ENCODE measurements at places on chromosomes 3 and 15.

DNA sequence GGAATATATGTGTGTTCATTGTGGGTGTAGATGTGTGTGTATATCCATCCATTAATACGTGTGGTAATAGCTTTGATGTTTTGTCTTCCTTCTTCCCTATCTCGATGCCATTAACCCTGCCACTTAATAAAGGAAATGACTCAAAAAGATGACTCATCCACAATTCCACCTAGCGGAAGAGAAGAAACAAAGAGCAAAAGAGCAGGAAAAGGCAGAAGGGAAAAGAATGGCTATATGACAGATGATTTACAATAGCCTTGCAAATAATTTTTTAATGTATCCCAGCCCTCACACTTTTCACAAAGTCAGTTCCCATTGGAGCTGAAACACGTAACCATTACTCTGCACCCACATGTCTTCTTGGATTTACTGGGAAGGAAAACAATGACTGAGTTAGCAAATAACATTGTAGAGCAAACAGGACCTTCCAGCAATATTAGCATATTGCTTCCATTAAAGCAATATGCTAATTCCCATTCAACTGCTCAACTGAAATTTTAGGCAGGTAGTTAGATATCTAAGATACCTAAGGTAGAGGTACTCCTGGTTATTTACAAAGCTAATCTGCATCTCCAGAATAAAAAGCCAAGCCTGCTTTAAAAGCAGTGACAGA, 197.2 kb downstream of the KCNAB1 start:
- no peak for DNase-seq

GRCh38 chr3:179046497-179047353, 24.9 kb downstream of the ZMAT3 start:
- DNase-seq: no peak

GRCh38 chr15:74370471-74370870, 3.0 kb upstream of the CYP11A1 start:
- DNase-seq: no peak

GRCh38 chr3:129278966-129279906, 566 bp downstream of the HMCES start:
- peak; percentile 38 for DNase-seq

DNA sequence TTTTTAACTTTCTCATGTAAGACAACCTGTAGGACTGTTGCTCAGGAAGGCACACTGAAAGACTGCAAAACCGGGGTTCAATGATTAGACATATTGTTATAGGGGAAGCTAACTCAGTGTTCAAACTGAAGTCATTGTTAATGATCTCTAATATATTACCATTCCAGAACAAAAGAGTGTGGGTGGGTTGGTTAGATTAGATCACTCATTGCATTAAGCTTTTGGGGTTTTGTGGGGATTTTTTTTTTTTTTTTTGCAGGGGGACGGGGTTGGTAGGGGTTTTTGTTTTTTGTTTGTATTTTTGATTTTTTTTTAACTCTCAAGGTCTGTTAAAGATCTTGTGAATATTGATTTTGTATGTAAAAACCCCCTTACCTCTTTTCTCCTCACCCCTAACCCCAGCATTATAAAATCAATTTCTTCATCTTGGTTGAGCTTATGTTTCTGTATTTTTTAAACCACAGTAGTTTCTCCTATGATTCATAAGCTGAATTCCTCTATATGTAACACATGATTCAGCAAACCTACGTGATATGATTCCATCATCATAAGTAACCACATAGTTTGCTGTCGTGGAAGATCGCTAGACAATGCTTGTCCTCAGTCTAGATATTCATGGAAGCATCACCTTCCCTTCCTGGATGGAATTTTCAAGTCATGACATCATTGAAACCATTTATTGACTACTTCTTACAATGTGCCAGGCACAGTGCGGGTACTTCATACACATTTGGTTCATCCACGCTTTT, 544.1 kb upstream of the MDFIC2 start:
- DNase-seq: no peak

- no peak for DNase-seq
These were observed 101.4 kb upstream of the TRPM1 start for GRCh38 chr15:31202953-31203352.

- no peak for DNase-seq
These were observed 47.5 kb upstream of the FAM98B start for GRCh38 chr15:38406436-38406835.

DNA sequence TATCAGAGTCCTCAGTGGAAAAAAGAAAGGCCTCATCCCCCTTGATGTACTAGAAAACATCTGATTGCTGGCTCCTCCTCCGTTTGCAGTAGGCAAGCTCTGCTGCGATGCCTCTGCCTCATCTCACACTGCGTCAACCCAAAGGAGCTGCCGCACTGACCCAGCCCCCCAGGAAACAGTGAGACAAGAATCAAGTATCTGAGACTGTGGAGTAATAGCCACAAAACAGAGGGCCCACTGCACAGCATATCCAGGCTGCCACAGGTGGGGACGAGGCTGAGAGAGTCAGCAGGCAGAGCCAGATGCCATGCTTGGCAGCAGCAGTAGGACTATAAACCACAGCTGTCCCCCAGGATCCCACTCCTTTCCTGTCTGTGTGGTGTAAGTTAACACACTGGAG, 165.9 kb downstream of the STAC start:
- DNase-seq: peak; percentile 56

GRCh38 chr15:48395521-48396011, 64.3 kb downstream of the DUT start:
- peak; percentile 30 for DNase-seq

GRCh38 chr15:64586984-64587383, 126.6 kb downstream of the ZNF609 start:
- DNase-seq: no peak

DNA sequence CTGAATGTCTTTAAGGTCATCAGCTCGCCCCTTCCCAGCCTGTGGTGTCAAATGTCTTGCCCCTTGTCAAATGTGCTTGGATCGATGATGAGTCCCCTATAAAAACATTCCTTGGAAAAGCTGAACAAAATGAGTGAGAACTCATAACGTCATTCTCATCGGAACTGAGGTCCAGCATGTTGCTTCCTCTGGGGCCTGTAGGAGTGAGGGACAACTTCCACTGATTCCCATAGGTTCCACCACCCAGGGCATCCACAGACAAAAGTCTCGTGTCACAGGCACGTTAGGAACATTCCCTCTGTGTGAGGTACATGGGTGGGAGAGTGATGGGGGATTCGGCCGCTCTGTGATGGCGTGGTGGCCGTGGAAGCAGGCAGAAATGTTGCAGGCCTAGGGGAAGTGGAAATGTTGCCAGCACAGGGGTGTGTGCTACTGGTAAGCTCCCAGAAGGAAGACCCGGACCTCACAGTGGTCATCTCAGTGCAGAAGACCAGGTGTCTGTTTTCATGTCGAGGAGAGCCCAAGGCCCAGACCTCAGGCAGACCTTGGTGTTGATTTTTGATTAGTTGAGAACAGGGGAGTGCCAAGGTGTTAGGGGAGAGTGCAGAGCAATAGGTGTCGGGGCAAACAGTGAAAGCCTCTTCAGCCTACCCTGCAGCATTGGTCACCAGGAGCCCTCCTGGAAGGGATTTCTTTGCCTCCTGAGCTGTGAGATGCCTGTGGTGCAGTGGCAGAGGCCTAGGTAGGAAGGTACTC, 96.8 kb downstream of the SNRPN start:
- no peak for DNase-seq

DNA sequence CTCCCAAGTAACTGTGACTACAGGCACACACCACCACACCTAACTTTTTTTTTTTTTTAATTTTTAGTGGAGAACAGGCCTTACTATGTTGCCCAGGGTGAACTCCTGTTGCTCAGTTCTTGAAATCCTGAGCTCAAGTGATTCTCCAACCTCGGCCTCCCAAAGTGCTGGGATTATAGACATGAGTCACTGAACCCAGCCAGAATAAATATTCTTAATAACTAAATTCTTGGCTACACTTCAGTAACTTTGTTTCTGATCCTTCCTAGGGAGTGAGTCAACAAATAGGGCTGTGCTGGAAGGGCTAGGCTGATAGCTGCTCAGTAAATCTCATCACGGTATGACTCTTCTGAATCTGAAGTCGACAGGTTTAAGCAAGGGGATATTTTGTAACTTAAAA, 56.6 kb downstream of the P3H2 start:
- no peak for DNase-seq

- DNase-seq: no peak
These were observed 22.6 kb downstream of the TBL1XR1 start for GRCh38 chr3:177174607-177175170.

DNA sequence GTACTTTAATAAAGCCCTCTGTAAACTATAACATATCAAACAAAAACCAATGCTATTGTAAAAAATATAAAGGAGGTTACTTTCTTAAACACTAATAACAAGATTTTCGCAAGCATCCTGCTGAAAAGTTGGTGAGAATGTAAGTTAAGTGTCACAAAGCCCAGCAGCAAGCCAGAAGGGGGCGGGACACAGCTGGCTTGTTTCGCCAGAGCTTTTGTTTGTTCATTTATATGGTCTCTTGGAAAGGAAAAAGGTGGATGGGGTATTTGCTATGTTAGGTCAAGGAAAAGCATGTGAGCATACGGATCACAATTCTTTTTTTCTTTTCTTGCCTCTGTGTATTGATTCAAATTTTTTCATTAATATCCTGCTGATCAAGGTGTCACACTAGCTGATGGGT, 59.9 kb downstream of the HACD2 start:
- no peak for DNase-seq

GRCh38 chr3:49013738-49014660, 4.4 kb downstream of the DALRD3 start:
- no peak for DNase-seq

DNA sequence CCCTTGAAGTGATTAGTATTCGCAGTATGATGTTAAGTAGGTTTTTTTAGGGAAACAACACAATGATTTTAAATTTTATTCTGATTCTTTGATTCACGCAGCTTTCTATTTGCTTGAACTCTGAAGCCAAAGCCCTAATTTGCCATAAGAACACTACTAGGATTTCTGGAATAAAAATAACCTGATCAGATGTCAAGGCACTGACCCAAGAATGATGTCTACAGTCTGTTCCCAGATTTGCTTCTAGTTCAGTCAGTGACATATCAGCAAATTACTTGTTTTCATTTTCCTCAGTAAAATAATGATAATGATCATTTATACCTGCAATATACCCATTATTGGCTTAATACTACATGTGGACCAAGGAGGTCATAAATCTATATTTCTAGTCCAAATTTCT, 179.5 kb upstream of the EIF1B start:
- DNase-seq: no peak

DNA sequence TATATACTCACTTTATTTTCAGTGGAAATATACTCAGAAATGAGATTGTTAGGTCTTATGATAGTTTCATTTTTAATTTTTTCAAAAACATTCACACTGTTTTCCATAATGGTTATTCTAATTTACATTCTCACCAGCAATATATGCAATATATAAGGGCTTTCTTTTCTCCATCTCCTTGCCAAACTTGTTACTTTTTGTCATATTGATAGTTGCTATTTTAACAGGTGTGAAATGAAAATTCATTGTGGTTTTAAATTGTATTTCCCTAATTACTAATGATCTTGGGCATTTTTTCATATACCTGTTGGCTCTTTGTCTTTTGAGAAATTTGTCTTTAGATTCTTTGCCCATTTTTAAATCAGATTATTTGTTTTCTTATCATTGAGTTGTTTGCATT, 325.2 kb downstream of the DIPK2A start:
- DNase-seq: no peak

- no peak for DNase-seq
These were observed 389.4 kb downstream of the DIPK2A start for GRCh38 chr3:144361002-144361401.

DNA sequence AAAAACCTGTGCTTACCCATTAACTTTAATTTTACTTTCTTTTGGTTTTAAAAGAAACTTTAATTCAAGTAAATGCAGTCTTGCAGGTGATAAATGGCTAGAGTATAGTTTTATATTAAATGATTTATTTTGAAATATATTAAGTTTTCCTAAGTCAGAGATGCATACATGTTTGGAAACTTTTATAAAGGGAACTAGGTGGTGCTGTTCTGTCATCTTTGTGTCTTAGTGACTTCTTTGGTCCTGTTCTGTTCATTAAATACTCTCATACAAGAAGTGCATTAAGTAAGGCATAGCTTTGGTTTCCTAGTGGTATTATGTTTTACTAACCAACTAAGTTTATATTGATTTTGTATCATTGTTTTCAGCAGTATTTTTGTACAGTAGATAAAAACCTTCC, 15.6 kb downstream of the CADM2 start:
- peak; percentile 4 for DNase-seq

DNA sequence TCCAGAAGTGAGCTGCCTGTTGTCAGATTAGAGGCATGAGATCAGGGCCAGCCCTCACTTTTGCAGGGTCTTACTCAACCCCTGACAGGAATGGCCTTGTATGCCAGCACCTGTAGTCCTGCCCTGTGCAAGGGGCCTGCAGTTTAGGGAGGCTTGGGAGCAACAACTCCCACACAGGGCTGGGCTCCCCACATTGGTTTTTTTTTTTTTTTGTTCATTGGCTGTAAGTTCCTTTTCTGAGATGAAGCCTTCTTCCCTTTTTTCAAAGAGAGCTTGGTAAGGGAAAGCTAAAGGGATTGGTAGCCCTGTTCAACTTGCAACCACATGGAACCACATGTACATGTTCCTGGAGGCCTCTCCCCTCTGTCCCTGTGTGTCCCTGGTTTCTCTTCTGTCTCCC, 46.4 kb downstream of the TNFAIP8L3 start:
- DNase-seq: no peak

- no peak for DNase-seq
These were observed 245.8 kb downstream of the STXBP5L start for GRCh38 chr3:121153851-121154250.

GRCh38 chr15:89168316-89168833, 53.0 kb downstream of the RLBP1 start:
- DNase-seq: peak; percentile 8

DNA sequence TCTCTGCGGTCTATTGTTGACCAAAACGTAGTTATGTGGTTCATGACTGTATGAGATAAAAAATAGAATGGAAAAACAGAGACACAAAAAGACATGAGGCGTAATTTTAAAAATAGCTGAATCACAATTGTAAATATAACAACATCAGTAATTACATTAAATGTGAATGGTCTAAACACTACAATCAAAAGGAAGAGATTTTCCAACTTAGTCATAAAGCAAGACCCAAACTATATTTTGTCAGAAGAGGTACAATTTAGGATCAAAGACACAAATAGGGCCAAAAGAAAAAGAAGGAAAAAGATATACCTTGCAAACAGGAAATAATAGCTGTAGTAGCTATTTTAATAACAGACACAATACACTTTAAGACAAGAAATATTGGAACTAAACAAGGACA, 61.5 kb downstream of the LRRC28 start:
- DNase-seq: no peak

DNA sequence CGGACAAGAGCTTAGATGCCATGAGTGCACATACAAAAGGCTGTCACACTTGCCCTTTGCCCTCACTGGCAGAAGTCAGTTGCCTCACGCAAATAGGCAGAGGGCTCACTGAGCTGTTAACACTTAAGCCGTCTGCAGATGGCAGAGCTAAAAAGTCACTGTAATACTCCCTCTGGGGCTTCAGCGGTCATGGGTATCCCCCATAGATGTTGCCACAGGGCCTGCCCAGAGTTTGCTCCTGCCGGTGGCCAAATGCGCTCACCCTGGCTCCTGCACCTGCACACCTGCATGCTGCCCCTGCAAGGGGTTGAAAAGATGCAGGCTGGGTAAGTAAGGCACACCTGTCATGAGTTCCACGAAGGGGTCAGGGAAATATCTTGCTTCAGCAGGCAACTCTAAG, 741.5 kb downstream of the EDEM1 start:
- DNase-seq: no peak

Data from NCI-H524 (cell line).